ENCODE measurements at places on chromosomes 5 and 9.

DNA sequence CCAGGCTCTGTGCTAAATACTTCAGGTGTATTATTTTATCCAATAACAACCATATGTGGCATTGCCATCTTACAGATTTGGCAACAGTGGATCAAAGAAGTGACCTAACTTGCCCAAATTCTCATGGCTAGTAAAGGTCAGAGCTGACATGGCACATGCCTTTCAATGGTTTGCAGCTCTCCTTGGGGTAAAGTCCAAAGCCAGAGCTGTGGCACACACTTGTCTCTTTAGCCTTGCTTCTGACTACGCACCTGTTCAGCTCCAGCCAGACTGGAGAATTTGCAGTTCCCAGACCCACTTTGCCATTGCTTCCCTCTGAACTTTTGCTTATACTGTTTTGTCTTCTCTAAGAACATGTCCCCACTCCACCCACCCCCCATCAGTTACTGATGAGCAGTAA lies 5.9 kb downstream of the SLC35A4 start:
- no peak for DNase-seq

DNA sequence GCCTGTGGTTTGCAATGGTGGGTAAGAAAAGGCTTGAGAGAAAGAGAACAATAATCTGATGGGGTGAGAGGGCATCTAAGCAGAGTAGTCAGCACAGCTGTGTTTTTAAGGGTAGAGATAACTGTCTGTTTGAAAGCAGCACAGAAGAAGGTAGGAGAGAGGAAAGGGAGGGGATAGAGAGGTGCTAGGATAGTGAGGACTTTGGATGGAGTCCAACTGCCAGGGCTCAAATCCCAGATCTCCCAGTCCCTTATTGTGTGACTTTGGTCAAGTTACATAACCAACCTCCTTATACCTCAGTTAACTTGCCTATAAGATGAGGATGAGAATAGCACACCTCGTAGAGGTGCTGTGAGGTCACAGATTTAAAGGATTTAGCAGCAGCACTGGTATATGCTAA lies 55.6 kb downstream of the GPR21 start:
- no peak for DNase-seq

GRCh38 chr5:35159370-35159742 lies 70.9 kb downstream of the PRLR start:
- no peak for DNase-seq

- no peak for DNase-seq
These were observed 1.7 kb upstream of the COL15A1 start for GRCh38 chr9:98941946-98942523.

DNA sequence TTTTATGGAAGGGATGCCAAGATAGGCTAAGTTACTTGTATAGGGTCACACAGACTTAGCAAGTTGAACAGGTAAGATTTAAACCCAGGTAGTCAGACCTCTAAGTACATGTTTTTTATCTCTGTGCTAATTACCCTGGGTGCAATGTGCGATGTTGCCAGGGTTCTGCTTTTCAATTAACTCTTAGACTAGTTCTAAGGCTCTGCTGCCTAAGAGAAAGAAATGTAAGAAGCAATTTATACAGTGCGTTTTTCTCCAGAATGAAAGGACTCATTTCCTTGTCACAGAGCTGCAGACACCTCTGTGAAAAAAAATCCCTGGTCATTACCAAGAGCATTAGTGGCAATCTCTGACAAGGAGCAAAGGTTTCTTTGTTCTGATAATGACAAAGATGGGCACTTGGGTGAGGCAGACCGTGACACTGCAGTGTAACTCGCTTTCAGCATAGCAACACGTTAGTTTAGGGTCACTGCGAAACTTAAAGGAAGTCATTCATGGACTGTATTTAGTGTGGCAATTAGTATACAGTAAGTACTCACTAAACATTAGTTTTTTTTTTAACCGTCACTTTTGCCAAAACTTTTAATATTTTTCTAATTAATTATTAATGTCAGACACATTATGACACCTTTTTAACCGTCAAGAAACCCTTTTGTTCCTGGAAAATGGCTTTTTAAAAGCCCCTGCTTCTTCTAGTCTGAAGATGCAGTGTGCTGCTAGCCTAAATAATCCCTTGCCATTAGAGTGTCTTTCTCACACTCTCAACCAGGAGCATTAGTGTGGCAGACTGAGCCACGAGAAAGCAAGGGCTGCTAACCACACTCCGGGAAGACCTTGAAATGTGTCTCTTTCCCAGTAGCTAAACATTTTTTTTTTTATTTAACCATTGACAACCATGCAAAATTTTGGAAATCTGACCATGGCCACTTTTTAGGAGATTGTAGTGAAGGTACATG lies 520.0 kb upstream of the C9orf72 start:
- no peak for DNase-seq

GRCh38 chr5:24102010-24102409 lies 542.8 kb downstream of the CDH10 start:
- DNase-seq: no peak

- DNase-seq: no peak
These were observed at the start of gene S1PR3 for GRCh38 chr9:88991066-88992034. TSS of gene S1PR3 (plus strand) at chr9:88991468. CDS start at chr9:89001201, 9,733 bp downstream.

- no peak for DNase-seq
These were observed 60.0 kb downstream of the OLFM1 start for GRCh38 chr9:135147474-135147805.

GRCh38 chr5:43295202-43295601 lies 18.0 kb downstream of the HMGCS1 start:
- no peak for DNase-seq

- DNase-seq: no peak
These were observed 22.5 kb upstream of the RAD23B start for GRCh38 chr9:107260437-107261081.

DNA sequence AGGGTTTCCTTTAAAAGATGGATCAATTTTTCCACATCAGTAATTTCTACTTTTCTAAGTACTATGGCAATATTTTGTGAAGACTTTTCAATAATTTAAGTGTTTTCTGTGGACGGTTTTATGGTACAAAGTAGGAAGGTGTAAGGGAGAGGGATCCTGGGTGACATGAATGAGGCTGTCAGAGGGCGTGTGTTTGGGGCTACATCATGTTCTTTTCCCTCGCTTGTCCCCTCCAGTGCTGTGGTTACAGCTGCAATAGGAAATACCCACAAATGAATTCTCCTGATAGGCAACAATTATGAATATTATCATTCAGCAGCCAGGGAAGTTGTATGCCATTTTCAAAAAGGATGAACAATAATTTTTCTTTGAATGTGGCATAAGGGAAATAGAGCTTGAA lies 83.8 kb downstream of the CAVIN4 start:
- no peak for DNase-seq

DNA sequence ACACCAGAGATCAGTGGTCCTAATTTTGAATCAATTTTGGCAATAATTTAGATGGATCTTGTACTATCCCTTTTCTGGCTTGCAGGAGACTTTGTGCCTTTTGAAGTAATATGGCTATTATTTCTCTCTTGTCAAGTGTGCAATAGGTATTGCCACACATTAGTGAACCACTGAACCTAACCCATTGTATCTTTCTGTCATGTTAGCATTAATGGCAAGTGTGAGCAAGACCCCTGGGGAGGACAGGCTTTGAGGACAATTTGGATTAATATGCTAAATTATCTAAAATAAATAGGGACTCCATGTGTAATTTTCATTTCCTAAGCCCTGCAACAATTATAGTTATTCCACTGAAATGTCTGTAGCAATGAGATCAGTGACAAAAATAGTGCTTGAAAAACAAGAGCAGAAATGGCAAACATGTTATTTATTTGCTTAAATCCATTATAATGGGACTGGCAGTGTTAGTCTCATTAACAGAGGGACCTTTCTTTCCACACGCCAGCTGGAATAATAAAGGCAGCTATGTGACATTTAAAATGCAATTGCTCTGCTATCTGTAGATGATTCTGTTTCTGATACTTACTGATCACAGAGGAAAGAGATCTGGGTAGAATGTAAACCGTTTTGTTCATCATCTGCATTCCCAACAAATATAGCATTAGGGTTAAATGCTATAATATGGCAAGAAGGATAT lies 753.3 kb upstream of the ZNF608 start:
- no peak for DNase-seq

DNA sequence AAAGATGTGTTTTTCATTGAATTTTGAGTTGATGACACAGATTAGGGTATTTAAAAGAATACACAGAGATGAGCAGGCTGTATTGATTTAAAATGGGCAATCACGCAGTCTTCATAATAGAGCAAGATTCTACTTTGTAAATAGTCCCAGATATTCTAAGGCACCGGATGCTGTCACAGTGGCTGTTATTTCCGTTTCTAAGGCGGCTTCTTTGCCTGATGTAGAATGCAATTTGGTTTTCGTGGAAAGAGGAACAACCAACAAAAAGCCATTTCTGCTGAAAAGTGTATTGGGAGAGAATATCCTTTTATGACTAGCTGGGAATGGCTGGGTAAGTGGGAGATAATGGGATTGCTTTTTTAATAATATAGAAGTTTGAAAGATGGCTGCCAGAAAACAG lies 17.5 kb downstream of the PRKACG start:
- DNase-seq: no peak

DNA sequence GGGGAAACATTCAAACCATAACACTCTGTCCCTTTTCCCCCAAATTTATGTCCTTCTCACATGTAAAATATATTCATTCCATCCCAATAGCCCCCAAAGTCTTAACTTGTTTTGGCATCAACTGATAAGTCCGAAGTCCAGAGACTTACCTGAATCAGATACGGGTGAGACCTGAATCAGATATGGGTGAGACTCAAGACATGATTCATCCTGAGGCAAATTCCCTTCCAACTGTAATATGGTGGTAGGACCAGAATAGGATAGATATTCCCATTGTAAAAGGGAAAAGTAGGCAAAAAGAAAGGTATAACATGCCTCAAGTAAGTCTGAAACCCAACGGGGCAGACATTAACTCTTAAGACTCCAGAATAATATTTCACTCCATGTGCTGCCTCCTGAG lies 115.6 kb upstream of the CKMT2 start:
- no peak for DNase-seq

DNA sequence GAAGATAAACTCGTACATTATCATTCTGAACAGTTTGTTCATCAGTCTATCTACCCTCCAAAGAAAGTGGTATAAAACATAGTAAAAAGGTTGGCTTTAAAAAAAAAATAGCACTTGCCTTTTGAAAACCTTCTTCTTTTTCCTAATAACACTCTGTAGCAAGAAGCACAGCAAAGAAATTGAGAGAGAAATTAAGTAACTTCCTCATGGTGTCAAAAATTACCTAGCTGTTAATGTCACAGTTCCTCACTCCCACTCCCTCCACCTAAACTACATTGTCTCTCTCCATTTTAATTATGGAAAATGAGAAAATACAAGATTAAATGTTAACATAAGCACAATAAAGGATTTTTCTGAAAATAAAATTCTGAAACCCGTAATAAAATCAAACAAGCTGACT lies 72.2 kb downstream of the CERT1 start:
- DNase-seq: no peak

DNA sequence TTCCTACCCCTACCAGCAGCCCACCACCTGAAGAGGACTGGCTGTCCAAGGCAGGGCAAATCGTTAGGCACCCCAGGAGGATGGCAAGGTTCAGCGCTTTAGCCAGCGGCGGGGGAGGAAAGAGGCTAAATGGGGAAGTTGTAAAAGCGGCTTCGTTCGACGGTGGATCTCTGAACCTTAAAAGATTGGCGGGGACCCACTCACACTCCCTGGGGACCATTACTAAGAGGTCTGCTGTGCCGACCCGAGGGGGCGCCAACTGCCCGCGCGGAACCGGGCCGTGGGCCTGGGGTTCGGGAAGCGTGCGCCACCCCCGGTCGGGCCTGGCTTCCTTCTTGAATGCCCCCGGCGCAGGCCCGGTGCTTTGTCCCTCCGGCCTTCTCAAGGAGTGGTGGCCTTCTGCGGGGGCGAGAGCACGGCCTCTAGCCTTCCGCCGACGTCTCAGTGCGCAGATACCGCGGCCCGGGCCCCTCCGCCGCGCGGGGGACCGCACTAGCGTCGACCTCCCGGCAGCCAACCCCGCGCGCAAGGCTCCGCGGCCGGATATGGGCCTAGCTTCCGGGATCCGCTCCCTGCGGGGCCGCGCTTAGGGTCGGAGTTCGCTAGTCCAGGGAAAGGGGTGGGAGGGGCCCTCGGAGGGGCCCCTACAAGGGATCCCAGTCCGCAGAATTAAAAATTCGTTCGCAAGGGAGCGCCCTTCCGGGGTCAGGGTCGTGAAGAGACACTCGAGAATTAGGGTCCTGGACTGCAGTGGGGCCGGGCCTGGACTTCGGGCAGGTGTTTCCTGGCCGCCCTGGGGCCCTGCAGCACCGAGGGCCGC lies 10.5 kb downstream of the NR2F1-AS1 start:
- no peak for DNase-seq

GRCh38 chr9:8727191-8727590 lies 927.6 kb upstream of the DMAC1 start:
- no peak for DNase-seq

- DNase-seq: no peak
These were observed 37.8 kb downstream of the EBF1 start for GRCh38 chr5:159061834-159062474.

DNA sequence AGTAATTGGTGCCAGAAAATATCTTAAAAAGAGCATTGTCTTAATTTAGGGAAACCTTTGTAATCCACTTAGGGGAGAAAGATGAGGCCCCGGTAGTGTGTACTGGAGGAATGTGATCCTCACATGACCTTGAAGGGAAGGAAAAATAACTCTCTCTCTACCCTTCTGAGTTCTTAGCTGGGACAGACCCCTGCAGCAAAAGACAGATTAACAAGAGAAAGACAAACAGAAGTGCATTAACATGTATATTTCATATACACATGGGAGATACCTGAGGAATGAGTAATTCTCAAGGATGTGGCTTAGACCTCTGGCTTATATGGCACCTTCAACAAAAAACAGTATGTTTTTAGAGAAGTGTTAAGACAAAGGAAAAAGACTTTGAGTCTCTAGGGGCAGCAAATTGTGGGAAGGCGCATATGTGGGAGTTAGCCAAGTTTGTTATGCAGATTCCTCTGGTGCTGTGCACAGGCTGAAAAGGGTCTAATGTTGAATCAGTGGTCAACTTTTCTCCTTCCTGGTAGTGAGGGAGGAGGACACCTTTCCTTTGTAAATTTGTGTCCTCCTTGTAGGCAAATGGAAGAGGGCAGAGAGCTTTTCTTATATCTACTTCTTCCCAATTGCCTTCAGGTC lies 138.8 kb downstream of the LRRC70 start:
- DNase-seq: no peak

GRCh38 chr9:13568841-13569601 lies 289.5 kb upstream of the MPDZ start:
- no peak for DNase-seq

DNA sequence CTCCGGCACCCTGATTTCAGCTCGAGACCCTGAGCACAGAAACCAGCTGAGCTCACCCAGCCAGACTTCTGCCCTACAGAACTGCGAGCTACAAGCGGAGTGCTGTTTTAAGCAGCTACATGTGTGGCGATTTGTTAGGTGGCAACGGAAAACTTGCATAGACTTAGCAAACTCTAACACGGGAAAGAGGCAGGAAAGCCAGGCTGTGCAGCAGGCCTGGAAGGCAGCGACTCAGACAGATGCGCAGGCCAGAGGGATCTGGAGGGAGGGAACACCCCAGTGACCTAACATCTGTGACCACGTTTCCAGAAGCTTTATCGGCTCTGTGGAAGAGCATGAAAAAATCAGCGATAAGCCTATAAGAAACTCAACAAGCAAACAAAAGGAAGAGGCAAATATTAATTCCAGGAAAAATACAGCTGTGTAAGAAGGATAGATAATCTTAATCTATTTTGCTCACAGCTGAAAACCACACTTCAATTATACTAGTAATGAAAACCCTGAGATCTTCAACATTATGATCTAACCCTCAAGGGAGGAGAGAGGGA lies 11.0 kb downstream of the UBAC1 start:
- no peak for DNase-seq
